M059J (cell line): ENCODE measurements at places on chromosomes 6 and 20. TPM values are rescaled to one million over a fixed set of nuclear protein-coding genes. Genes with fewer than 3 reads are reported as not detected.

The OXT gene
- total RNA-seq = not detected in 2 replicates

The FAXC gene
- 3.5 and 6.9 TPM in 2 replicates for total RNA-seq

The OR12D3 gene
- not detected in 2 replicates for total RNA-seq

The DNMT3B gene
- 2.8 and 7.1 TPM in 2 replicates for total RNA-seq

The NFKBIE gene
- 48.8 and 51.9 TPM in 2 replicates for total RNA-seq

The C6orf15 gene
- total RNA-seq = not detected in 2 replicates

The FERMT1 gene
- total RNA-seq = 2.0 and 2.2 TPM in 2 replicates

The RAD21L1 gene
- 0.39 TPM in 1 of 2 replicates, not detected in the other for total RNA-seq

The TFAP2A gene
- 10.8 and 26.6 TPM in 2 replicates for total RNA-seq

The PROKR2 gene
- total RNA-seq = not detected in 2 replicates

The MDFI gene
- 0.79 and 1.4 TPM in 2 replicates for total RNA-seq

The TENT5A gene
- total RNA-seq = 64.6 and 97.6 TPM in 2 replicates

The SLC17A2 gene
- not detected in 2 replicates for total RNA-seq

The UBD gene
- total RNA-seq = 0.17 TPM in 1 of 2 replicates, not detected in the other
